ENCODE measurements at places on chromosomes 12 and 14.
A peak's percentile ranks its signal among the peaks of the same experiment; 100 is the strongest.

DNA sequence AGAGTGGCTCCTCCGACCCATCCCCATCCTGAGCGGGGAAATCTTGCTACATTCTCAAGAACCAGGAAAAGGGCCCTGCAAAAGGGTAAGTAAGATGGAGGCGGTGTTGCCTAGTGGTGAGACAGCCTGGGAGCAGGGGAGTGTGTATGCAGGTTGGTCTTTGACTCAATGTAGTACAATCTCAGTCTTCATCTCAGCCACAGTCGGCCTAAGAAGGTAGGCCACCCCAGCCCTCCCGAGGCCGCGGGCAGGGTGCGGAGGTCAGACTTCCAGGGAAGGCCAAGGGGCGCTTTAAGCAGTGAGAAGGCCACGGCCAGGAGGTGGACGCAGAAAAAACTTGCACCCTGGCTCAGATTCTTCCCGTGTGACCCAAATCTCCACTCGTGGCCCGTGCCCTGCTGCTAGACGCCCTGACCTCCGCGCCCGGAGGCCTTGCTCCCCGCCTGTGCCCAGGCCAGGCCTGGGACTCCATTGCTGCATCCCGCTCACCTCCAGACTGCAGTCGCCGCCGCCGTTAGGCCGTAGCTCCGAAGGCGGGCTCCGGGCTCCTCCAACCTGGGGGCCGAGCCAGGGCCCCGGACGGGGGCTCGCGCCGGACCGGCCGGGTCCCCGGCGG, 435 bp downstream of the FOXM1 start:
- peak; percentile 49 for DNase-seq

DNA sequence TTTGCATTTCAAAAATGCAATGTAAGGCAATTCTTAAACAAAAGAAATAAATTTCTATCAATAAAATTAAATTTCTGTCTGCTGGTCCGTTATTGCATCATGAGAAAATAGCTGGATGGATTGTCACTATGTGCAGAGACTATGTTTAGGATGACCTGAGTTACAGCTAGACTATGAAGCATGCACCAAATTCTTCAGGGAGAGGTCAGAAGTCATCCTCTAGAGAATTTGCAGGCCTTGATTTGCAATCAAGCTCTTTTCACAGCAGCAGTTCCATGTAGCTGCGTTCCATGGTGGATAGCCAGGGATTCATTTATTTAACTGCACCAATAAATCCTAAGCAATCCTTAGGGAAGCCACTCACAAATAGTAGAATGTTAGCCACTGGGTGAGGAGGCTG, 253.7 kb downstream of the MSRB3 start:
- no peak for DNase-seq

DNA sequence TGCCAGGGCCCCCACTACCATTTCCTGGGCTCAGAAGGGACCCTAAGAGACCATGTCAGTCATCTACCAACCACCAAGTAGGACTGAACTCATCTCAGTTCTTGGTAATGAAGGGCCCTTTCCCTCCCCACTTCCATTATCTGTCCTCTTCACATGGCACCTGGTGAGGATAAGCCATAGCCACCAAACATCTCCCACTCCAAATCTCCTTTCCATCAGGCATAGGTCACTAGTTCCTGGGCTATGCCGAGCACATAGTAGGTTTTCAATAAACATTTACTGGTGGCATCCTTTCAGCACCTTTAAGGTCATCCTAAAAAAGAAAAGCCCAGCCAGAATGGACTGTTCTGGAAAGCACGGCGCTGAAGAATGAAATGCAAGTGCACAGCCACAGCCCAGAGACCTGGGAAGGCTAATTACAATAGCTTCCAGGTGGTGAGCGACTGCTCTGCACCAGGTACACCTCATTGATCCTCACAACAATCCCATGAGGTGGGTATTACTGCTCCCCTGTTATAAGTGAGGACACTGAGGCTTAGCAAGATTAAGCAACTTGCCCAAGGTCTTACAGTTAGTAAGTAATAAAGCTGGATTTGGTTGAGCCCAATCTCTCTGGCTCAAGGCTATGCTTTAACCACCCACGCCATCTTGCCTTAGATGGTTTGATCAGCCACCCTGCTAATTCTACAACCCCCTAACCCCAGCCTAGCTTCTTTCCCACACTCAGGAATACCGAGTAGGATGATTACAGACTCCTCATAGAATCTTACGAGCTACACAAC, 4.6 kb downstream of the SMUG1 start:
- DNase-seq = no peak

GRCh38 chr14:74984236-74985027, 18.3 kb upstream of the EIF2B2 start:
- DNase-seq = no peak

DNA sequence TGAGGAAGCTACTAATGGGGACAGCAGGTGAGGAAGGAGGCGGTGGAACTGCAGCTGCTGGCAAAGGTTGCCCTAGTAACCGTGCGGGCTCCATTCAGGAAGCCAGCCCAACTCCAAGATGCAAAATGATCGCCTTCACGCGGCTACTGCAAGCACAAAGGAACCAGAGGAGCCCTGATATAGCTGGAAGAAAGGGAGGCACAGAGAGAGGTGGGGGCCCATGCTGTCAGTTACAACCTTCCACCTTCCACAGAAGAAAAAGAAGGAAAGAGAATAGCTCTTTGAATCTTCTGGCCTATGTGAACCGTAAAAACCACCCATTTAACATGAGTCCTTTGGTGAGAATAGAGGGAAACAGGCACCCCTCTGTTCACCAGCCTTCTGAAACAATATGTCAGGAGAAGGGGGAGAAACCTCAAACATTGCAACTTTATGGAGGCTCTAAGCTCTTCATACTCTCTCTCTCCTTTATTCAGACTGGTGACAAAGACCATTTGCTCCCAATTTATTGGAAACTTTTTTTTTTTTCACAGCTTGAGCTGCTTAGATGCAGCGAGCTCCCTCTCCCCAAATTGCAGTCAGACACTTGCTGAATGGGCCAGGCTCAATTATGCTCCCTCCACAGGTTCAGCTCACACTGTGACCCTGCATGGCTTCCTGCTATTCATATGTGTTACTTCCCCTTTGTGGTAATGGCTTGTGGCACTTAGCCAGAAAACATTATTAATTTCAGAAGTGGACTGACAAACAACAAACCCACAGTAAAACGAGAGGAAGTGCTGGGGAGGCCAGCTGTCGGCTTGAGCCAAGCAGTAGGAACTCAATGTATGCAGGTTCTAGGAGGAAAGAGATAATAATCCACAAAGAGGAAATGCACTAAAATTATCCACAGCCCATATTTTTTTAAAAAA, 6.2 kb downstream of the DUSP6 start:
- DNase-seq = no peak

DNA sequence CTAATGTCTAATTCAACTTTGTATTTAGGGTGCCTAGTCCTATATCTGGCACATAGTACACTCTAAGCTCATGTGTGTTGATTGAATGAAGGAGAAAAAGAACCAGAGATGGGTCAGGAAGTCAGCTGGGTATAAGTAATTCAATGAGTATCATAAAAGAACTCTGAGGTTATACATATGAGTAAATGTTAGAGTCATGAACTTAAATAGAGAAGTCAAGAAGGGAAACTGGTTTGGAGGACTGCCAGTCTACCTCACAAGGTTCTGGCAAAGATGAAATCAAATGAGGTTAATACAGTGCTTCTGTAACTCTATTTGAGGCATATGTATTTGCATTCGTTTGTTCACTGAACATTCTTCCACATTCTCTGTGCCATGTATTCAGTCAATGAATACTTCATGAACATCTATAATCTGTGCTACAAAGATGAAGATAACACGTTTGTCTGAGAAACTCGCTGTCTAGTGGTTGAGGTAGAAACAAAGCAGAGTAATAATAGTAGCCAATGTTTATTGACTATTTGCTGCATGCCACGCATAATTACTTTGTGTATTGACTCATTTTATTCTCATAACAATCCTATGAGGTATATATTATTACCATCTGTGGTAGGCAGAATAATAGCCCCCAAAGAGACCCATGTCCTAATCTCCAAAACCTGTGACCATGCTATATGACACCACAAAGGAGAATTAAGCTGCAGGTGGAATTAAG, 88.9 kb downstream of the PTGER2 start:
- no peak for DNase-seq

DNA sequence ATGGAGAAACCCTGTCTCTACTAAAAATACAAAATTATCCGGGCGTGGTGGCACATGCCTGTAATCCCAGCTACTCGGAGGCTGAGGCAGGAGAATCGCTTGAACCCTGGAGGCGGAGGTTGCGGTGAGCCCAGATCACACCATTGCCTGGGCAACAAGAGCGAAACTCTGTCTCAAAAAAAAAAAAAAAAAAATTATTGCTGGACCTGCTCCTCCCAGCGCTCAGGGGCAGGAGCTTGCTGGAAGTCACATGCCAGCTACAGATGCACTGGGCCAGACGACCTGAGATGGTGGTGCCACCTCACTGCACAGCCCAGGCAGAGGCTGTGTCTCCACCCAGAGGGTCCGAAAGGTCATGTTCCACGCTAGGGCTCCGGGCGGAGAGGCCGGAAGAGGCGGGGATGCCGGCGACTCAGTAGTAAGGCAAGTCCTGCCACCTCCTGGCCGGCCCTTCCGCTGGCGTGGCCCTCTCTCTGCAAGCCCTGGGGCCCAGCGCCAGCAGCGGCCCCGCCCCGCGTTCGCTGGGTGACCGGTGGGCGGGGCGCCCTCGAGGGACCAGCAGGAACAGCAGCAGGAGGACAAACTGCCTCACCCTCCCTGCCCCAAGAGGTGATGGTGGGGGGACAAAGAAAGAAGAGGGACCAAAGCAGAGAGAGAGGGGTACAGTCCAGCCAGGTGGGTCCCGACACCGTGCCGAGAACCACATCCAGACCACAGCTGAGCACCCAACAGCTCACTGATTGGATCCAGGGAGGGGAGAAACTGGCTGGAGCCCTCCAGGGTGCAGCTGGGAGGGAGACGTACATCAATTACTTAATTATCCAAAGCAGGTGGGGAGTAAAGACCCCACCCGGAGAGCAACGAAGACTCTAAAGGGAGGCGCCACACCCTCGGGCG, 3.6 kb upstream of the RHOF start:
- DNase-seq = no peak

DNA sequence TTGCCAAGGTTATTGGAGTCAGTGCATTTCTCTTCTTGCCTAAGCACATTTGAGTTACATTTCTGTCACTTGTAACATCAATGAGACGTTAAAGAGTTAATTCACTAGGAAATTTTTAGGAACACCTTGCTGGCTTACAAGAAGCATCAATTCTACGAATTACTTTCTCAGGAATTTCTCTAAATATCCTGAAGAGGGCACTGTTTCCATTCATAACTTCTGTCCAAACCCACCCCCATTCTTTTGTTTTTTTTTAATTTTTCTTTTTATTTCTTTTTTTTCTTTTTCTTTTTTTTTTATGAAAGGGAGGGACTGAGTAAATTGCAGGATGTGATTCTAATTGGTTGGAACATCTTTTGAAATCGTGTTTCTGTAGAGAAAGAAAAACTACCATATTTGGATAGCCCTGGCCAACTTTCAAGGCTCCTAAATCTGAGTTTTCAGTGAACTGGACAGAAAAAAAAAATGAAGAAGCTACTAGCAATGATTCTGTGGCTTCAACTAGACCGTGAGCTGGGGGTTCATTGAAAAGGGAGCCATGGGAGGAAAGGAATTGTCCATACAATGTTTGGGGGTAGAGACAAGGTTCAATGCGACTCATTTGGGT, 285.3 kb downstream of the DAD1 start:
- no peak for DNase-seq
